ENCODE measurements at places on chromosomes 16 and 17.

DNA sequence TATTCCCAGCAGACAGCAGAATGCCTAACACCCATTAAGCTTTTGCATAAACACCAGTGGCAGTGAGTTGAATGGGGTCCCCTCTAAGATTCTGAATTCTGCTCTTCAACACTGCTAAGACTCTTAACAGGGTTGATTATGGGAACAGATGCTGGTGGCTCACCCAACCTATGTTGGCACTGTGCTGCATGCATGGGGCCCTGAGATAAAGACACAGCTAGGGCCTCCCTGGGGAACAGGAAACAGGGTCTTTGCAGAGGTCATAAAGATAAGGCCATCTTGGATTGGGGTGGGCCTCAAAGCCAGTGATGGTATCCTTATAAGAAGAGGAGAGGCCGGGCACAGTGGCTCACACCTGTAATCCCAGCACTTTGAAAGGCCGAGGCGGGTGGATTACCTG, 190.8 kb downstream of the SLC39A11 start:
- no peak for DNase-seq

GRCh38 chr16:4260360-4260759, 12.5 kb downstream of the TFAP4 start:
- peak; percentile 74 for DNase-seq

- DNase-seq: no peak
Observed at GRCh38 chr17:58007781-58008706, 998 bp upstream of the SRSF1 start.

- DNase-seq: no peak
Observed at GRCh38 chr16:85026703-85027102, 892 bp upstream of the KIAA0513 start.

- DNase-seq: no peak
Observed at GRCh38 chr16:68375801-68376536, 65.2 kb downstream of the PRMT7 start.

GRCh38 chr17:43010667-43011308, 4.2 kb downstream of the IFI35 start:
- DNase-seq: no peak

GRCh38 chr17:74893936-74894671, 671 bp upstream of the FADS6 start:
- DNase-seq: no peak

- peak; percentile 17 for DNase-seq
Observed at GRCh38 chr16:74813109-74813641, 38.6 kb upstream of the FA2H start.

GRCh38 chr16:28112908-28113307, 49.4 kb upstream of the GSG1L start:
- no peak for DNase-seq

- DNase-seq: peak; percentile 91
Observed at GRCh38 chr17:48160177-48161081, 52.9 kb downstream of the SNX11 start.

DNA sequence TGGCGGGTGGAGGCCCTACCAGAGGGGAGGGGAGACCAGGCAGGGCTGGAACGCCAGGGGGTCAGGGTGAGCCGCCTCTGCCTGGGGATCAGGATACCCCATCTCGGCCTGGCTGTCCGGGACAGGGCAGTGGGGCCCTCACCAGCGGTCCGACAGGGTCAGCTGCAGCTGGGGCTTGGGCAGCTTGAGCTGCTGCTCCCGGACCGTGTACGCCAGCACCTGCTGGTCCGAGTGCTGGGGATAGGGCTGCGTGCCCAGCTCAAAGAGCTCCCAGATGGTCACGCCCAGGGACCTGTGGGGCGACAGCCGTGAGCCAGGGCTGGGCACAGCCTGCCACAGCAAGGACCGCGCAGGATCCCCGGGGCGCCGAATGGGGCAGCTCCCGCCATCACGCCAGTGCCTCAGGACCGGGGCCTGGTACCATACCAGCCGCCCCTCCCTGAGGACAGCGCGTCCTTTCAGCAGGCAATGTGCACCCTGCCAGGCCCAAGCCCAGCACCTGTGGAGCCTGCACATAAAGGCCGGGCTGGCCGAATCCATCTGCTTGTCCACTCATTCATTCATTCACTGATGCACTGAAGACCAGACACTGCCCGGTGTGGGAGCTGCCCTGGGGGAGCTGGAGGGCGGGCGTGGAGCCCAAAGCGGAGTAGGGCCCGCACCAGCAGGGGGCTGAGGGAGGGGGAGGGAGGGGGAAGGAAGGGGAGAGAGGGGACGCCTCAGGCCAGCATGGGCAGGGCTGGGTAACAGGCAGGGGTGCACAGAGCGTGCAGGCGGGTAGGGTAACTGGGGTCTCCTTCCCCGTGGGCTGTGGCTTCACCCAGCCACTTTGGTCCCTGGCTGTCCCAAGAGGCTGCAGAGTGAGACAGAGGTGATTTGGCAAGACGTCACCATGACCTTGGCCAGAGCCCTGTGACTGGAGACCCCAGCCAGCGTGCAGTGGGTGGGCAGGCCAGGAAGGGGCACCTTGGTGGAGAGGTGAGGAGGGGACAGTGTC, 42.0 kb upstream of the PVALEF start:
- DNase-seq: no peak

- DNase-seq: no peak
Observed at GRCh38 chr17:19264681-19265080, 27.5 kb downstream of the EPN2 start.

- DNase-seq: no peak
Observed at GRCh38 chr17:48011405-48012150, 26.0 kb downstream of the COPZ2 start.

GRCh38 chr17:9356488-9356911, 219.1 kb downstream of the STX8 start:
- DNase-seq: no peak

DNA sequence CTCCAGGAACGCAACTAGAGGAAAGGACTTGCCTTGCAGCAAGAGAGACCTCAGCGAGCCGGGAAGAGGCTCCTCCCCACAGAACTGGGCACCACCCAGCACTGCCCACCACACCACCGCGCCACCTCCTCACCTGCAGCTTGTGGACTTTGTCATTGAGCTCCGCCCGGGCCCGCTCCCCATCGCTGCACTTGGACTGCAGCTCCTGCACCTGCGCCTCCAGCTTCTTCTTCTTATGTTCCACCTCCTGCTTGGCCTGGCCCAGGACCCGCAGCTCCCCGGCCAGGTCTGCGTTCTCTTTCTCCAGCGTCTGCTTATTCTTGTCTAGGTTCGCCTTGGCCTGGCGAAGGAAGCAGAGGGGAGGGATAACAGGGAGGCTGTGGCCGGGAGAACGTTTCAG, 76.7 kb downstream of the NDE1 start:
- DNase-seq: no peak

DNA sequence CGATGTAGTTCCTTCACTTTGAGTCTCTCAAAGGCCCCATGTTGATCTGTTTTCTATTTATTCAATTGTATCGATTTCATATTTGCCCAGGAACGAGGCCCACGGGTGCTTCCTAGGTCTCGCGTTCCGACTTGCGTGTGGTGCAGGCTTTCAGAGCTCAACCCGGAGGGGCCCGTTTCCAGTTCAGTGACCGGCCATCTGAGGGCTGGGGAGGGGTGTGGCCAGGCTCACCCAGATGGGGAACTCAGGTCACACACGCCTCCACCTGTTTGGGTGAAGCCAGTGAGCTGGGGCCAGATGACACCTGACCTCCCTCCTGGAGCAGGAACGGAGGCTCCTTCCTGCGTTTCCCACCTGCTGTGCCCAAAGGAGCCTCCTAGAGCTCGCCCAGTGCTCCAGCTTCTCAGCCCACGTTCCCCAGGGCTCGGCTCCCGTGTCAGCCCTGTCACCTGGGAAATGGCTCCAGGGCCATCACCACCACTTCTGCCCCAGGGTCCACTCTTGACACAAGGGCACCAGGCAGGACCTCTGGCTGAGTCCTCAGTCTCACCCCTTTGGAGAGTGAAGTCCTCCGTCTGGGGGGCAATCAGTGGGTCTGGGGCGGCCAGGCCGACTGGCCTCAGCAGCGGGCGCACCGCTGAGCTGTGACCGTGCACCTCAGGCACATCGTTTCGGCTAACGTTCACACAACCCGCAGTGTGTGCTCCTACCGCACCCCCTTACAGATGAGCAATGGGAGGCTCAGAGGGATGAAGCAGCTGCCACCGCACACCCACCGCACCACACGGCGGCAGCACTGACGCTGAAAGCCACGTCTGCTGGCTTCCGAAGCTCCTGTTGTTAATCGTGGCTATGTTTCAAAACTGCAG, 18.0 kb downstream of the FOXF1 start:
- DNase-seq: no peak

DNA sequence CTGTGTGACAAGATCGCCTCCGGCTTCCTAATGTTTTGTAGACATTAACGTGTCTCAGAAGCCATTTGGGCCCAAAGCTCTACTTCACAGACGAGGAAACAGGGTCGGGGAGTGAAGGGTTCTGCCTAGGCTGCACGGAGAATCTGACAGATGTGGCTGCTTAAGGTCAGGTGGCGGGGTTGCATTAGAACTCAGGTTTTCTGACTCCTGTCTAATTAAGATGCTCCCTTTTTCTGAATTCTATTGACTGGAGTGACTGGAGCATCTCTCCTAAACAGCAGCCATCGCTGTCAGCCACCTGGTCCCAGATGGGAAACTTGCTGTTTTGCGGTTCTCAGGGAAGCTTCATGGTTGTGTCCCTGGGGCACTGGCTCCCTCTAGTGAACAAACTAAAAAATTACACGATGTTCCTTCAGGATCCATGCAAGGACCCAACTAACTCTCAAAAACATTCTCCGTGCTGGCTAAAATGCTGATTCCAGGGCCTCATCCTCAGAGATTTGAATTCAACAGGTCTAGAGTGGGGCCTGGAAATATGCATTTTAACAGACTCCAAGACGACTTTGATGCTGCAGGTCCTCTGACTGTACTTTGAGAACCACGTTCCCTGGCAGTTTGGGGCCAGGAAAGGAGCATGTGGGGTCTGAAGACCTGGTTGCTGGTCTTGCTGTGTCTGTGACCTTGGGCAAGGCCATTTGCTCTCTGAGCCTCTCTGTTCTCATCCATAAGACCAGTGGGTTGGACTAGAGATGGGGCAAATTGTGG, 117.4 kb downstream of the IRF8 start:
- DNase-seq: no peak

GRCh38 chr16:55572439-55572838, 6.0 kb downstream of the CAPNS2 start:
- no peak for DNase-seq

- DNase-seq: no peak
Observed at GRCh38 chr17:73419881-73420280, 108.1 kb upstream of the CDC42EP4 start.

GRCh38 chr16:4330277-4330874, 14.5 kb downstream of the GLIS2 start:
- DNase-seq: no peak

GRCh38 chr17:44623070-44623725, 33.1 kb upstream of the MEIOC start:
- DNase-seq: no peak

GRCh38 chr17:21294321-21295035, 10.0 kb downstream of the MAP2K3 start:
- no peak for DNase-seq

GRCh38 chr17:4043862-4044261, 79.6 kb upstream of the ATP2A3 start:
- no peak for DNase-seq
